ENCODE measurements at places on chromosomes 7 and 10. TPM values are rescaled to one million over a fixed set of nuclear protein-coding genes. Genes with fewer than 3 reads are reported as not detected.
A peak's percentile ranks its signal among the peaks of the same experiment; 100 is the strongest.

Gene SPOCK2
- 3.5 TPM for total RNA-seq

Gene TMEM273
- 14.8 TPM for total RNA-seq

Gene BHLHA15
- not detected for total RNA-seq

Gene NPTX2
- total RNA-seq = 99.9 TPM

Gene EN2
- total RNA-seq = not detected

DNA sequence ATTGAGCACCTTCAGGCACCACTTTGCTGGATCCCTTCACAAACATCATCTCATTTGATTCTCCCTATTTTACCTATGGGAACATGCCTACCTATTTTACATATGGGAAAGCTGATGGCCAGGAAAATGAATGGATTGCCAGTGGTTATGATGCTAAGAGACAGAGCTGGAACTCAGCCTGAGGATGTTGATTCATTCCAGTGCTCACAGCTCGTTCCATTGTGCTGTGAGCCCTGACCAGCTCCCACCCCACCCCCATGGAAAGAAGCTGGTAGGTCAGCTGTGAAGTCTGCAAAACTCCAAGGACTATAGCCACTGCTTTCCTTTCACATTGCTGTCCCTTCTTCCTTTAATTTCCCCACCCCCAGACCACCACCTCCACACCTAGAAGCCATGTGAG lies 9.6 kb downstream of the UBTD1 start:
- H3K27me3 ChIP-seq = no peaks in the 10 kb centered on the region
- no peaks in the 10 kb centered on the region for H3K36me3 ChIP-seq
- H3K4me1 ChIP-seq = peaks cover 9% of the 10 kb centered on the region
- DNase-seq = no peak

GRCh38 chr7:149398195-149398820 lies 62.6 kb downstream of the ZNF777 start:
- no peaks in the 10 kb centered on the region for H3K27me3 ChIP-seq
- no peaks in the 10 kb centered on the region for H3K4me1 ChIP-seq
- no peaks in the 10 kb centered on the region for H3K36me3 ChIP-seq

DNA sequence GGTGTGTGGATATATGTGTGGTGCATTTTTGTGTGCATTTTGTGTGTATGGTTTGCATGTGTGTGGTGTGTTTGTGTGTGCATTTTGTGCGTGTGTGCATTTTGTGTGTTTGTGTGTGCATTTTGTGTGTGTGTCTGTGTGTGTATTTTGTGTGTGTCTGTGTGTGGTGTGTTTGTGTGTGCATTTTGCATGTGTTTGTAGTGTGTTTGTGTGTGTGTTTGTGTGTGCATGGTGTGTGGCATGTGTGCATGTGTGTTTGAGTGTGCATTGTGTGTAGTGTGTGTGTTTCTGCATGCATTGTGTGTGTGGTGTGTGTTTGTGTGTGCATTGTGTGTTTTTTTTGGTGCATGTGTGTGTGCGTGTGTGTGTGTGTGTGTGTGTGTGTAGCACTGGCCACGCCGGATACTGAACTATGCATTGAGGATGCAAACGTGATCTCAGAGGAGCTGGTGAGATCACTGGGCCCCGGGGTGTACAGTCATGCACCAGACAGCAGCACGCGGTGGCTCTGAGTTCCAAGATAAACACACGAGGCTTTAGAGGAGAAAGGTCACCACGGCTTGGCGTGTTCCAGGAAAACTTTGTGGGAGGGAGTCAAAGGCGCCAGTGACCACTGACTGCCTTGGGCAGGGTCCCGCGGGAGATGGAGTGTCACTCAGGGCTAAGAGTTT lies 106.6 kb upstream of the SHH start:
- no peaks in the 10 kb centered on the region for H3K4me1 ChIP-seq
- no peak overlapping the region for H3K4me3 ChIP-seq
- H3K27me3 ChIP-seq = no peaks in the 10 kb centered on the region
- H3K36me3 ChIP-seq = no peaks in the 10 kb centered on the region
- H3K27ac ChIP-seq = no peak overlapping the region
- no peak for DNase-seq

- peak overlapping the region; percentile 73 for H3K4me3 ChIP-seq
- H3K27me3 ChIP-seq = no peaks in the 10 kb centered on the region
- H3K36me3 ChIP-seq = no peaks in the 10 kb centered on the region
These were observed 512 bp downstream of the FAM24B start for GRCh38 chr10:122878799-122879338.

- DNase-seq = no peak
- peaks cover 12% of the 10 kb centered on the region for H3K36me3 ChIP-seq
These were observed 45.0 kb downstream of the ARMH3 start for GRCh38 chr10:102010961-102011360.

GRCh38 chr7:152683297-152683696 lies 7.4 kb upstream of the XRCC2 start:
- H3K27me3 ChIP-seq = no peaks in the 10 kb centered on the region
- no peak overlapping the region for H3K27ac ChIP-seq
- H3K4me1 ChIP-seq = no peaks in the 10 kb centered on the region
- no peak for DNase-seq

DNA sequence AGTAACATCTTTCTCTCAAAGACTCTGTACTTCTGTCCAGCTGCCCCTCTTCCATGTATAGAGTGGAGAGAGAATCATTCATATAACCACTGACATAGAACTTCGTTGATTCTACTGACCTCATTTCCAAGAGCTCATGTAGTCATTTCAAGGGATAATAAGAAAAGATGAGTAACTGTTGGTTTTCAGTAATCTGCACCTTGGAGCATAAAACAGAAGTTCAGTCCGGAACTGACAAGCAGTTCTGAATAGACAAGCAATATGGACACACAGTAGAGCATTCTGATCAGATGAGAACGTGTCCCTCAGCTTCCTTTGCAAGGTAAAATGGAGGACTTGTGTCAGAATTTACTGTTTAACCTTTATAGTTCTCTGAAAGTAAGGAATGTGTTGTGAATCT lies 847.1 kb downstream of the REEP3 start:
- no peak overlapping the region for H3K4me3 ChIP-seq
- H3K27ac ChIP-seq = no peak overlapping the region
- no peaks in the 10 kb centered on the region for H3K27me3 ChIP-seq
- no peak for DNase-seq

DNA sequence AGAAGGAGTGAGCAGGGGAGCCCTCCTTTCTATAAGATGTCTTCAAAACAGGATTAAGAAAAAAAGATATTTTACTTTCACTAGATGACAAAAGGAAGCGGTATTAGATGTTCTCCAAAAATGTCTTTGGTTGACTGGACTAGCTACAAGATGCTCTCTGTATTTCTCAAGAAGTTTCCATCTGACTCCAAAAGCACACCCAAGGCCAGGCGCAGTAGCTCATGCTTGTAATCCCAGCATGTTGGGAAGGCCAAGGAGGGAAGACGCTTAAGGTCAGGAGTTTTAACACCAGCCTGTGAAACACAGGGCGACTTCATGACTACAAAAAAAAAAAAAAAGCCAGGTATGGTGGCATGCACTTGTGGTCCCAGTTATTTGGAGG lies 84.5 kb downstream of the PIP4K2A start:
- DNase-seq = no peak
- H3K4me3 ChIP-seq = no peak overlapping the region
- H3K36me3 ChIP-seq = no peaks in the 10 kb centered on the region
- H3K4me1 ChIP-seq = peaks cover 64% of the 10 kb centered on the region
- H3K27ac ChIP-seq = no peak overlapping the region

DNA sequence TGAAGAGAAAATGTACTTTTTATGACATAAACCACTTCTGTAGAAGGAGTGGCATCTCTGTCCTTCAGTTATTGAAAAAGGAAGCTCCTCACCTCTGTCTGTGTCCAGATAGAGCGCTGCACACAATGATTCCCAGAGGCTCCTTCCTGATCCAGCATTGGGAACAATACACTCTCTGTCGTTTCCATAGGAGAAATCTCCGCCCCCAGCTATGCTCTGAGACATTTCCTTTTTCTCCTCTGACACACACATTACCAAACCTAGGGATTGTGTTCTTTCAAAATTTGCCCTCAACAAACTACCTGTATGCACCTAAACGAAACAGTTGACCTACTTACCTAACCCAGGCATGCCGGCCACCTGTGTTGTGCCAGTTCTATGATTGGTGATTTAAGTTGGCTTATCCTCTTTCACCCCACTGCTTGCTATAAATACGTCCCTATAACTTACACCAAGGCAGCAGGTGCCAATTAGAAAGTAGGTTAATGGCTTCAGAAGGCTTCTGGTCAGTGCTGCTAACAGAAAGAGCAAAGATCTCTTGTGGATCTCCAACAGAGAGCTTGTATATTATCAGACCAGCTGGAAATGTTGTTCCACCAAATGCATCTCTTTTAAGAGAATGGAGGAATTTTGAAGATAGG lies 140.1 kb upstream of the JCAD start:
- DNase-seq = no peak
- H3K4me3 ChIP-seq = no peak overlapping the region

DNA sequence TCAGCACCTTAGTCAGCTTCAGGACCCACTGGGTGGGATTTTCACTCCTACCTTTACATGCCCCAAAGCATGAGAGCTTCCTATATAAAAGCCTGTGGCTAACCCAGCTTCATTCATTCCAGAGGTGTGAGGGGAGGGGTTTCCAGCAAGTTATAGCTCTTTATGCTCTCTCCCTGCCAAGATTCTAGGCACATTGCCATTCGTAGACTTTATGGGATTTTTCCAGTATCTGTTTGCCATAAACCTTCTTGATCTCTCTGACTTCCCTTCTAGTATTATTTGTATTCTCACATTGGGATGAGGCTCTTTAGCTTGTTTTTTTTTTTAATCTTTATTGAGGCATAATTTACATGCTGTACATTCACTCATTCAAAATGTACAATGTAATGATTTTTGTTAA lies 67.5 kb downstream of the POU6F2 start:
- no peak overlapping the region for H3K4me3 ChIP-seq
- no peak for DNase-seq
- no peaks in the 10 kb centered on the region for H3K4me1 ChIP-seq
- H3K36me3 ChIP-seq = no peaks in the 10 kb centered on the region

DNA sequence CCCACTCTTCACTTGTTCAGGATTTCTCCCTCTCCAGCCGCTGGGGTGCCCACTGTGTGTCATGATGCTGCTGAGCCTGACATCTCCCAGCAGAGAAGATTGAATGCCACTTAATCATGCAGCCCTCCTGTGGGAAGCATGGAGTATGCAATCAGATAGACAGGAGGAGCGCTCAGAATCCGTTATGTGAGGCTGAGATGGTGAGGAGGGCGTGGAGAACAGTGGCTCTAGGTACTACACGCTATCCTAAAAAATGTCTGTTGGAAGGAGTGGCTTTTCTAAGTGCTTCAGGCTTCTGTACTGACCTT lies 334.3 kb downstream of the LRMDA start:
- no peaks in the 10 kb centered on the region for H3K4me1 ChIP-seq
- no peak overlapping the region for H3K4me3 ChIP-seq
- no peak overlapping the region for H3K27ac ChIP-seq
- H3K36me3 ChIP-seq = no peaks in the 10 kb centered on the region
- no peaks in the 10 kb centered on the region for H3K27me3 ChIP-seq

GRCh38 chr10:1301143-1301542 lies 245.0 kb downstream of the WDR37 start:
- no peak for DNase-seq
- no peak overlapping the region for H3K27ac ChIP-seq
- no peaks in the 10 kb centered on the region for H3K36me3 ChIP-seq
- no peak overlapping the region for H3K4me3 ChIP-seq
- H3K27me3 ChIP-seq = no peaks in the 10 kb centered on the region
- no peaks in the 10 kb centered on the region for H3K4me1 ChIP-seq

- peaks cover under 1% of the 10 kb centered on the region for H3K36me3 ChIP-seq
- peak overlapping the region; percentile 97 for H3K4me3 ChIP-seq
- peak overlapping the region; percentile 73 for H3K27ac ChIP-seq
- H3K27me3 ChIP-seq = no peaks in the 10 kb centered on the region
These were observed 625 bp downstream of the RP9 start for GRCh38 chr7:33108554-33109004.

Measured in thoracic aorta (tissue), 2 donors.